ENCODE measurements at places on chromosomes 6 and 20.

GRCh38 chr6:36963451-36964290, 9.1 kb downstream of the PI16 start:
- no peak for DNase-seq

DNA sequence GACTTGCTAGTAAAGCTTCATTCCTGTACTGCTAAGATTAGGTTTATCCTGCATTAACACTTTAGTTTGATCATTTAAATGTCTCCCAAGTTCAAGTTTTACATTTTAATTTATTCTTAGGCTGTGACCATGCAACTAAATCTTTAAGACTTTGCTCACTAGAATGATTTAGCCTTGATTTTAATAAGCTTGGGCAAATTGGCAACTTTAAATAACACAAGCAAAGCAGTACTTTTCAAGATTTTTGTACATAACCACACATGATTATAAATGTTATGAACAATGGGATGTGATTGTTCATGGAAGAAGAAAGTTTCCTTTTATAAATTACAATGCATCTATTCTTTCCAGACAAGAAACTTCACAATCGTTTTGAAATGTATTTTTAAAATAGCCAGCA, 948.0 kb upstream of the EPHA7 start:
- DNase-seq, result no peak

DNA sequence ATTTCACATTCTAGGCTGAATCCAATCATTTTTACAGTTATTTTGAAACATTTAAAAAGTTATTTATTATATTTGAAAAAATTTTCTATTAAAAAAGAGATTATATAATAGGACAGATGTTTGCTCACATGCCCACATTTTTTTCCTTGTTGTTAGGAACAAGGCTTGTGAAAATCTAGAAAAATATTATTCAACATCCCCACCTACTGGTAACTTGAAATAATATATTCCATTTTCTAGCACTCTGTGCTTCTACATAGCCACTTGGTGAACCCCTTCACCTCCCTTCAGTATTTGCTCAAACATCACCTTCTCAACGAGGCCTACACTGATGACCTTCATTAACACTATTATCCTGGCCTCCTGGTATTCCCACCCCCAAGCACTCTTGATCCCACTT, 18.3 kb upstream of the GPRC6A start:
- DNase-seq, result no peak

DNA sequence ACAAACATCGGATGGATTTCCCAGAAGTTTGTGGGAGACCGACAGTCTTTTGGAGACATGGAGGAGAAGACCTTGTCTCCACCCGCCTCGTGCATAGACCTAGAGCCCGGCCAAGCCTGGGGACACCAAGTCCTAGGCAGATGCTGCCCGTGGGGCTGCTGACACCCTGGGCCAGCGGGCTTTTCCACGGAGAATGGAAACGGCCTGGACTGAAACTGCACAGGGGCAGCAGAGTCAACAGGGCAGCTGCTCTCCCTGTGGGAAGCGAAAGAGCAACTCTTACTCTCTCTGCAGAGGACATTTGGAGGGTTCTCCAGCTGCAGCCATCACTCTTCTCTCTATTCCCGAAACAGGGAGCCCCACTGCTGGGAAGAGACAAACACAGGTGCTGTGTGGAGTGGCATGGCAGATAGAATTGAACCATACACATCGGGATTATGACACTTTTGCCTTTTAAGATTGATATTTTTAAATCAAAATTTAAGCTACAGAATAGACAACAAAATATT, 401.2 kb downstream of the THBS2 start:
- DNase-seq, result no peak

- DNase-seq, result no peak
These were observed 123.2 kb downstream of the ARHGAP18 start for GRCh38 chr6:129586815-129587214.

DNA sequence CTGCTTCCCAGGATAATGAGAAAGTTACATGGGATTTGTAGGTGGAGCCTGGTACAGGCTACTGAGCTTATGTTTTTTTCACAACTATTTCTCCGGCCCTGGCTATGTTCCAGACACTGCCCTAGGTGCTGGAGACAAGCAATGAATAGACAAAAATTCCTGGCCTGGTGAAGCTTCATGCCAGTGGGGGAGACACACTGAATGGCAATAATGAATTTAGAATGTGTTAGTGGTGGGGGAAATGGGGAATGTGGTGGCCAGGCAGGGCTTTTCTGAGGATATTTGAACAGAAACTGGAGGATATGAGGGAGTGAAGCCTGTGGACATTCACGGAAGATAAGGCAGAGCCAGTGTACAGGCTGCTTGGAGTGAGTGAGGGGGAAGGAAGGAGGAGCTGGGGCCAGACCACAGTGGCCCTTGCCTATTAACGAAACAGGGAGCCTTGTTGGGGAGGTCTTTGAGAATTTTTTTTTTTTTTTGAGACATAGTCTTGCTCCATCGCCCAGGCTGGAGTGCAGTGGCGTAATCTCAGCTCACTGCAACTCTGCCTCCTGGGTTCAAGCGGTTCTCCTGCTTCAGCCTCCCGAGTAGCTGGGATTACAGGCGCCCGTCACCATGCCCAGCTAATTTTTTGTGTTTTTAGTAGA, 6.6 kb downstream of the FOXS1 start:
- DNase-seq, result no peak

- no peak for DNase-seq
These were observed 176.0 kb upstream of the FOXQ1 start for GRCh38 chr6:1135726-1136414.

DNA sequence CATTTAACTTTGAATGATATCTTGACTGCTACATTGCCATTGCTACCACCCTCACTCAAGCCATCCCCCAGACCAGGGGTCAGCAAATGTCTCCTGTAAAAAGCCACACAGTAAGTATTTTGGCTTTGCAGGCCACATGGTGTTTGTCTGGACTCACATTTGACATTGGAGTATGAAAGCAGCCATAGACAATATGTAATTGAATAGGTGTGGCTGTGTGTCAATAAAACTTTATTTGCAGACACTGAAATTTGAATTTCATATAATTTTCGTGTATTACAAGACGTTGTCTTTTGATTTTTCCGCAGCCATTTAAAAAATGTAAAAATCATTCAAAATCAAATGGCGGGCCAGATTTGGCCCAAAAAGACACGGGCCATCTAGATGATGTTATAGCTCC, 36.3 kb upstream of the OCSTAMP start:
- DNase-seq, result no peak

- no peak for DNase-seq
These were observed 110.6 kb downstream of the TRDN start for GRCh38 chr6:123526128-123526527.

GRCh38 chr6:56911847-56912246, 43.1 kb upstream of the BEND6 start:
- DNase-seq, result no peak

DNA sequence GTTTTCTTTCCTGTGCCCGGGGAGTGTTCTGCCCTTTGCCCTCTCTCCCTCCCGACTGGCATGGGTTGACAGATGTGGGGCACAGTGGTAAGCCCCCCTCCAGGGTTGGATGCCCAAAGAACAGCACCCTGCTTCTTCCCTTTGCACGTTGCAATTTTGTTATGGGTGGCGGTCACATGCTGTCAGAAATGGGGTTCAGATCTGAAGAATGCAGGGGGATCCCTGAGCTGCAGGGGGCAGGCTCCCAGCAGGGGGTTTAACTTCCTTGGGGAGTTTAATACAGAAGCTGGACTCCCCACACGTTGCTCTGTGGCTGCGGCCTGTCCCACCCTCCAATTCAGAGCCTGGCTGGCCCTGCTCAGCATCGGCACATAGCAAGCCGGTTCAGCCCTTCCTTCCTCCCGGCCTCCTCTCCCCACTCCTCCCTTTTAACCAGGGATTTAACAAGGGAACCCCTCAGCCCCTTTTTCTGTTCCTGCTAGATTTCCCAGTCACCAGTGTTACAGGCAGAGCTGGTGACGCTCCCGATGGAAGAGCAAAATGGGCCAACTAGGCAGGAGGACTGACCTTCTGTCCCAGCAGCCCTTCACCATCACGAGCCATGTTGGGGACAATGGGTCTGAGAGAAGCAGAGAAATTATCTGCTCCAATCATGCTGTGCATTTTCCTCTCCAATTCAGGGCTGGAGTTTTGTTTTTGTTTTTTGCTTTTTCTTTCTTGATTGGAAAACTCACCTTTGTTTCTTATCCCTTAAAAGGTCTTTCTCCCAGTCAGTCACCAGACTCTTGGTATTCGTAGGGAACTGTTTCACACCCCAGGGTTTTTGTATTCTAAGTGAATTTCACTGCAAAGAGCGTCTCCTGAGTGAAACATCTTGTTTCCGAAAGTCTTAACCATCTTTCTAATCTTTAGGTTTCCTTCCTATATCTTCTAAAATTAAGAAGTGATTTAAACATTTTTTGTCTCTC, 6.8 kb downstream of the FOXF2 start:
- no peak for DNase-seq

DNA sequence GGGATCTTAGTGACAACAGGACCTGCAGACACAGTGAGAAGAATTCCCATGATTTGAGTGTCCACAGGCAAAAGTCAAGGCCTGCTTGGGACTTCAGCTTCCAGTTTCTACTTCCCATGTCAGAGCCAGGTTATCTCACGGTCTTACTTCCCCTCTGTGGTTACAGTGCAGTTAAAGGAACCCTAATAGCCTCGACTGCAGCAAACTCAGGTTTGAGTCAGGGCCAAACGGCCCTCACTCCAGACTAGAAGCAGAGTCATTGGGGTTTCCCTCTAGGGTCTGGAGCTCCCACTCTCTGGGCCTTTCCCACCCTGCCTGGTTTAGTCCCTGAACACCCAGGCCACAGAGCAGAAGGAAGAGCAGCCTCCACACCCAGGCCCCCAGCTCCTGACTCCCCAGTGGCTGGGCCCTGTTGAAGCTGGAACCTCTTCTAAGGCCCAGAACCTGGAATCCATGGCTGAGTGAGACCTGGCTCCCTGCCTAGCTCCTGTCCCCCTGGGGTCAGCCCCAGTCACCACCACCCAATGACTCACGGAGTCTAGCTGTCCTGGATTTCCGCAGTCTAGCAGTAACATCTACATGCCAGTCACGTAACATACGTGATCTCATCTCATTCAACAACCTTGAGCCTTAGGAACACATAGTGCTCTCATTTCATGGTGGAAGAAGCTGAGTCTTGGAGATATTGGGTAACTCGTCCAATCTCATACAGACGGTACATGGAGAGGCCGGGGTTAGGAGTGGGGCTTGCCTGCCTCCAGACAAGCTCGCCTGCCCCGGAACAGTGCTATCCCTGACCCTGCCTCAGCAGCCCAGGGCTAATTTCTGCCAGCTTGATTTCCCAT, 9.2 kb upstream of the GHRH start:
- DNase-seq, result no peak

DNA sequence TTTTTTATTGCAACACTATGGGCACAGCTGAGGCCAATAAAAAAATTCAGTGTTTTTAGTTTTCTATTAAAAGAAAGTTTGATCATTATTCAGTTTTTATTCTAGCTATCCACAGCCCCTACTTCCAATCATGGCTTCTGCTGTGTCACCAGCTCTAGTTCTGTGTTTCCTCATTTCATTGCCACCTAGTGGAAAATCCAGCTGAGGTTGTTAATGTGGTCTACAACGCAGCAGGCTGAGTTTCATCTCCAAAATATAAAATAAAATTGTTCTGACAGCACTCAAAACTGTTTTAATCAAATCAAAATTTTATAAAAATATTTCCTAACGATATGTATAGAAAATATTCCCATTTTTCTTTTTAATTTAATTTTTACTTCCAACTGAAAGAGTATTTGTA, 13.6 kb downstream of the COL9A1 start:
- no peak for DNase-seq

GRCh38 chr6:145733810-145734209, 1.5 kb downstream of the EPM2A start:
- DNase-seq, result no peak

GRCh38 chr6:112307707-112308106, 39.4 kb upstream of the RFPL4B start:
- no peak for DNase-seq

DNA sequence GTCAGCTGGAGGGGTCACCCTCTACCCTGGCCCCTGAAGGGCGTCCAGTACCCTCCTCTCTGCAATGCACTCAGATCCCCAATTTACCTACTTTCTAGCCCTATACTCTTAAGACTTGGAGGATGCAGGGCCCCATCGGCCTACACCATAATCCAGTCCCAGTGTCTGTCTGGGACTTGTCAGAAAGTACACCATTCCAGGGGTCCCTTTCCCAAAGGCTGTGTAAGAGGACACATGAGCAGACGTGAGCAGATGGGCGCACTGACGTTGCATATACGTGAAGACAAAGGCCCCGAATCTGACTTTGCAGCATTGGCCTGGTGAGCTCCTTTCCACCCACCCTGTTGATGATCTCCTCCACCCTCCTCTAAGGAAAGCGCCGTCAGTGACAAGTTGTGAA, 20.9 kb upstream of the SMOC2 start:
- no peak for DNase-seq

DNA sequence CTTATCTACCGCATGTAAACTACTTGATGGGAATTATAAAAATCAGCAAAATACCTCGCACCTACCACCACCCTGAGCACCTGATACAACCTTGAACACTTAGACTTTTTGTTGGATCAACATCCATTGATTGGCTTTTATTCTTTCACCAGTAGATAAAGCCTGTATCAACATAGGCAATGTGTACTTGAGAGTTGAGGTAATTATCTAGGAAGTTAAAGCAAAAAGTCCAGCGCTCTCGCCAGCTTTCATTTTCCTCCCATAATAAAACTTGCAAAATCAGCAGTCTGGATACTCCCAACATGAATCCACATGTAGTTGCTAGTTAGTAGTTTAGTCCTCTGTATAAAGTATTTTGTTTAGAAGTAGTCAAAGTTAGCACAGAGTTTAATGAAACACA, 132.0 kb upstream of the PRDM1 start:
- DNase-seq, result no peak

DNA sequence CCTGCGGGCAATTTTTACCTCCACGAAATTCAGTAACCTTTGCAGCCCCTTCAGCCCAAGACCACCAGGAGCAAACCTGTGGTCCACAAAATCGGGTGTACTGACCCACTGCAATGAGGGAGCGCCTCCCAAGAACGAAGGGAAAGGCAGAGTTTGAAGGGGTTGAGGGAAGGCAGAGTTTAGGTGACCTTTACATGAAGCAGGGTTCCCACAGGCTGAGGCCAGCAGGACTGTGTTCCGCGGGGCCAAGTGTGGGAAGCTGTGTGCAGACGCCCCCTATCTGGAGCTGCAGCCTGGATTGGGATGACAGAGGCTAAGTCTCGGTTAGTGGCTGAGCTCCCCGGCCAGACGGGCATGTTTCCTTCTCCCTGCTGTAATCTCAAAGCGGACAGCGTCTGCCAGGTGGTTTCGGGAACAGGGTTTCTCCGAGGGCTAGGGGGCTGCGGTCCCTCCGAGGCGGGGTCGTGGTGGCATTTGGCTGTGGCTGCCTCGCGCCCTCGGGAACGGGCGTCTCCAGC, 826 bp upstream of the PYGB start:
- DNase-seq, result no peak

DNA sequence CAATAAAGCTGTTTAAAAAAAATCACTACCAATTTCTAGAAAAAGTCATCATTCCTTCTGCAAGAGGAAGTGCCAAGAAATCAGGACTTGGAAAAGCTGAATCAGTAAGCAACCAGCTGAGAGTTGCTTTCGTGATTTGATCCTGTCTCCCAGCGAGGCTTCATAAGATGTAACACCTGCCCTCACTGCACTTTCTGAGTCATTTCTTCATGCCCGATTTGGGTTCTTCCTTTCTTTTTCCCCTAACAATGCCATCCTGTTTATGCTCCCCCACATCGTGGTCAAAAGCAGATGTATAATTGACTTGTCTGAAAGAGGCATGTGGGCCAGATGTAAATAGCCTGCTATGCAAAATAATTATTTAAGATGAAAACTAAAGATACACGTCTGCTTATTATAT, 52.1 kb downstream of the RIPOR2 start:
- DNase-seq, result no peak

- DNase-seq, result no peak
These were observed 35.6 kb downstream of the ADGRF4 start for GRCh38 chr6:47733879-47734558.

- DNase-seq, result no peak
These were observed 613 bp upstream of the SASH1 start for GRCh38 chr6:148342100-148342349.

All from esophagus squamous epithelium (tissue), 5 donors.